ENCODE measurements at places on chromosomes 3 and 15.

GRCh38 chr3:195394024-195394423 lies 48.8 kb downstream of the ACAP2 start:
- DNase-seq = no peak

DNA sequence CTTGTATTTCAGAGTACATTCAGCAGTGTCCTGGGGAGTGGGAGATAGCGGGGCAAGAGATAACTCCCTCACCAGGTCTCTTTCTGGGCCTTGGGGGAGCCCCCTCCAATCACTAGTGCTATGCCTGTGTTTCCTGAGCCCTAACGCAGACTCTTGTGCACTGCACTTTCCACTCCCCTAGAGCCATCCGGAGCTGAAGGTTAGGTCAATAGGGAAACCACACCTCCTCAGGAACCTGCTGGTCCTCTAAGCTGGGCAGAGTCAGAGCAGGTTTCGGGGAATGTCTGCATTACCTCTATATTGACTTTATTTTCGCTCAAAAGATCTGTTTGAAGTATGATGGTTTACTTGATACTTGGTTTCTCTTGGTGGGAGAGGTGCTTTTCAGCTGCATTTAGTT lies 617.0 kb upstream of the ROBO1 start:
- DNase-seq = no peak

DNA sequence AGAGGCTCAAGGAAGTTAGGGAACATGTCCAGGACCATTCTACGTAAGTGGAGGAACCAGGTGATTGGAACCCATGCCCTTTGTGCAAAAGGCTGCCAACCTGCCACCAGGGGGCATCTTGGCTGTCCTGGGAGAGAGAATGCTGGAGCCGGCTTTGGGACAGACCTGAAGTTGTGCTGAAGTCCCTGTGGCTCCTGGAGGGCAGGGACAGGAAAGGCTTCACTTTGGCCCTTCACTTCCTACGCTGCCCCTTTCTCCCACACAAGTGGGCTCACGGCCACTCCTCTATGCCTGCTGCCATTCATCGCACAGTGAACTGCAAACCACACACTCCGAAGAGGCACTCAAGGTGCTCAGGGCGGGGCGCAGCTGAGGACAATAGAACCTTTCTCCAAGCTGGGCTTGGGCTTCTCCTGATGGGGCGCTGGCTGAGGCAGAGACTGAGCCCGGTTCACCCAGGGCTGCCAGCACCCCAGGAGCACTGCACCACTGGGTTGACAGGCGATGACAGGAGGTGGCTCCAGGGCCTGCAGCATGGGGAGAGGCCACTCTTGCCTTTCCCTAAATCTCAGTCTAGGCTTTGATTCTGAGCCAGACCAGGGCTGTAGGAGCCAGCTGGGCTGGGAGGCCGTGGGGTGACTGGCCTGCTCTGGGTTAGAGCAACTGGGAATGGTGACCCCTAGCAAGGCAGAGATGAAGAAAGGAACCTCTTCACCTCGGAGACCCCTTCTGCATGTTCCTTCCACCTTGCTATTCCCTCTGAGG lies 8.4 kb downstream of the SHF start:
- DNase-seq = no peak

DNA sequence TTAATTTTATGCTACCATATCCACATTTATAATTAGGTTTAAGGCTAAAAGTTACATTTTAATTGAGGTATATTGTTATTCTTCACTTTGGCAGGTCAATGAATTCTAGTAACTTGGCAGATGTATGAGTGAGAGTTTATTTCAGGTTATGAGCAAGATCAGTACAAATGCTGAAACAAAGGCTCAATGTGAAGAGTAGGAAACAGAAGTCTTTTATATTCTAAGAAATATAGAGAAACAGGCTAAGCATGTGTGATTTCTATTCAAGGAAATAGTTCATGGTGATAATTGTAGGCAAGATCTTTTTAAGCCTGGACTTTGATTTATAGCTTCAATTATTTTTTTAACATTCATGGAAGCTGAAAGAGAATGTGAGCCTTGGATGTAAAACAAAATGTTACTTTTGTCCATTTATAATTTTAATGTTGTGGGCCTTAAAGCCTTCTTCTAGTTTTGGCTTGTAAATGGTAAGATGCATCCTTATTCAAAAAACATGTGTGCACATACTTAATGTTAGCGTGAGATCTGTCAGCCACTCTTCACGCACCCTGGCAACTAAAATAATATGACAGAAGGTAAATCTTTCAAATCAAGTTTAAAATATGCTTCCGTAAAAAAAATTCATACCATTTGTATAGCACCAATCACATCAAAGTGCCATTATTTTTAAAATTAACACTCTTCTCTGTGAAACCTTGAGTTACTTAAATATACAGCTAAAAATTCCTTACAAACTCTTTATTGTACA lies 22.8 kb upstream of the OSTN start:
- no peak for DNase-seq

GRCh38 chr3:24810881-24811280 lies 316.2 kb upstream of the THRB start:
- peak; percentile 35 for DNase-seq

DNA sequence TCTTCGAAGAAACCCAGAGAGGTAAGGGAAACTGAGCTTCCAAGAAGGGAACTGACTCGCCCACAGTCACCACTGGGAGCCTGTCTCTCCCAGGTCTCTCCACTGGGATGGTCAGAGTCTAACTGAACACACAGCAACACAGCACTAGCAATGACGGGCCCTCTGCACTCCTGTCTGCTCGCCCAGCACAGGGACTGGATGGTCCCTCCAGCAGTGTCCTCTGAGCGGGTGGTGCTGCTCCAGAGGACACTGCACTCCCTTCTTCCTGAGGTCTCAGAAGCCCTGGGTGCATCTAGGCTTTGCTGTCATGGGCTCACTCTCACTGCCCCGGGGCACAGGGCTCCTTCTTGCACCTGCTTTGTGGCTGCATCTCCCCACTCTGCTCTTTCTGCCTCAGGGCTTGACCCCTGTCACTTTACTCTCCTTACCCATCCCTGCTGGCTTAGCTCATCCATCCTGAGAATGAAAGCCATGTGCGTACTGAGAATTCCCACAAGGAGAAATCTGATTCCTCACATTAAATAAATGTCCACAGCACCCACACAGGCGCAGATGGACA lies 356.6 kb downstream of the GABRG3 start:
- DNase-seq = no peak

GRCh38 chr3:45688194-45688881 lies 858 bp upstream of the SACM1L start:
- no peak for DNase-seq

DNA sequence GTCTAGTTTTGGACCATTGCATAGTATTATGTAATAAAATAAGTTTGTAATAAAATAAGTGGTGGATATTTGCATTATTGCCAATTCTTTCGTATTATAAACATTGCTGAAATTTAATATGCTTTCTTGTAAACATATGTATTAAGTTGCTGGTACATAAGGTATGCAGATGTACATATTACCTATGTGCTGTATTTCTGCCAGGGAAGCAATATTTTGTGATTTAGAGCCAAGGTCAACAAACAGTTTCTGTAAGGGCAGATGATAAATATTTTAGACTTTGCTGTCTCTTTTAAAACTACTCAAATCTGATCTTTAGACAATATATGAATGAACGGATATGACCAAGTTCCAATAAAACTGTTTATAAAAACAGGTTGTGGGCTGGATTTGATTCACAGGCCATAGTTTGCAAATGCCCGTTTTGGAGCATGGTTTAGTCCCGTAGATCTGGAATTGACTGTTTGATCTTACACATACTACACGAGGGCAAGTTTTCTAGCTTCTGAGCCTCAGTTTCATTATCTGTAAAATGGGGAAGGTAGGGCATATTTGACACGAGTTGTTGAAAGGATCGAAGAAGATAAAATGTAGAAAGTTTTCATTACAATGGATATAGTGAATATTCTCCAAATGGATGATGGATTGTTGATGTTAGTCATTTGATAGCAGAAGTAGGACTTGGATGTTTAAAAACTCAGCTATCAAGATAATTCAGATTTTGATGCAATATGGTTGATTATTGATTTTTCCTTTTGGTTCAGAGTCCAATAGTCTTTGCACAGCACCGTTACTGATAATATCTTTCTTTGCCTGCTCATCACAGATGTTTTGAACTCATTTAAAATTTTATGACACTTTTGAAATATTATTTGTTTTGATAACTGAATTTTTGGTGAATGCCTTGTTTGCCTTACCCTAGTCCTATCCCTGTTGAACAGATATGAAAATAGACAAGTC lies 394.6 kb downstream of the FEZF2 start:
- no peak for DNase-seq

DNA sequence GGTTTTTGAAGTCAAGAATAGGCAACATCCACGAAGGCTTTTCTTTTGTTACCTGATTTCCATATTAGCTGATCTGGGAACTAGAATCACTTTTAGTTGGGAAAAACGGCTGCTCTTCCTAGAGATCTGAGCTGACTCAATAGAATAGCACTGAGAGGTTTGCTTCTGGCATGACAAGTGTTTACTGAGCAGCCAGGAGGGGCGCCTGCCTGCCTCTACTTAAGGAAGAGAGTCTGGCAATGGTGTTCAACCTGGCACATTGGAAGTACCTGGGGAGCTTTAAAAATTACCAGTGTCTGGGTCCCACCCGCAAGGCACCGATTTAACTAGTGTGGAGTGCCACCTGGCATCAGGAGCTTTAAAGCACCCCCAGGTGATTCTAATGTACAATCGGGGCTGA lies 34.4 kb downstream of the FAM43A start:
- no peak for DNase-seq

DNA sequence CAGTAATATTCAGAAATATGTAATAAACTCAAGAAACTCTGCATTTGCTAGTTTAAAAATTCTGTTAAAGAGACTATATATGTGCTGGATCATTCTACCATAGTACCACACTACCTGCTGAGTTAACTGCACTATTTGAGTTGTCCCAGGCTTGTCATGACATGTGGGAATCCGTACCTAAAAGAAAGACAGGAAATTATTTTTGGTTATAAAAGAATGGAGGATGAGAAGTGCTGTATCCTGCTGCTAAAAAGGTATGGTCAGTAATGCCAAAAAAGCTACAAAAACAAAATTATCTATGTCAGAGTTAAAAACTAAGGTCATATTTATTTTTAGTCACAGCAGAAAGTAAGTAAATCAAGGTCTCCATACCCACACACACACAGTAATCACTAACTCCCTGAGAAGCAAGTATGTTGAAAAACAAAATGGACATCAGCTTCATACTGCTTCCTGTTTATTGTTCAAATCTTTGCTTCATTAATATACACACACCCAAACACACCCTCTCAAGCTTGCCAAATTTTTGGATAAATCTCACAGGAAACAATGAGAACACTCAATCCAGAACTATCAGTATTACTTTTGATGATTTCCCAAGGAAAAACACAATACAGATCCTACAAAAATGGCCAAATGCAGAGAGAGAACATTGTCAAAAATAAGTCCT lies 33.7 kb downstream of the DENND6A start:
- DNase-seq = no peak

- no peak for DNase-seq
These were observed 137.3 kb downstream of the SNRK start for GRCh38 chr3:43423639-43424038.

- DNase-seq = peak; percentile 31
These were observed 751 bp upstream of the RPS17 start for GRCh38 chr15:82540984-82541431.

- no peak for DNase-seq
These were observed 447.8 kb downstream of the MECOM start for GRCh38 chr3:169215461-169216352.

GRCh38 chr3:168117059-168117458 lies 21.3 kb upstream of the GOLIM4 start:
- peak; percentile 77 for DNase-seq

DNA sequence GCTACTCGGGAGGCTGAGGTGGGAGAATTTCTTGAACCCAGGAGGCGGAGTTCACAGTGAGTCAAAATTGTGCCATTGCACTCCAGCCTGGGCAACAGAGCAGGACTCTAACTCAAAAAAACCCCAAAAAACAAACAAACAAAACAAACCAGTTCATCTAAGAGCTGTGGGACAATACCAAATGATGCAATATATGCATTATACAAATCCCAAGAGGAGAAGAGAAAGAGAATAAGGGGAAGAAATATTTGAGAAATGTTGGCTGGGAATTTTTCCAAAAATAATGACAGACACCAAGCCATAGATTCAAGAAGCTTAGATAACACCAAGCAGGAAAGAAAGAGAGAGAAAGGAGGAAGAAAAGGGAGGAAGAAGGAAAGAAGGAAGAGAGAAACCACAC lies 82.5 kb downstream of the KLF13 start:
- no peak for DNase-seq

DNA sequence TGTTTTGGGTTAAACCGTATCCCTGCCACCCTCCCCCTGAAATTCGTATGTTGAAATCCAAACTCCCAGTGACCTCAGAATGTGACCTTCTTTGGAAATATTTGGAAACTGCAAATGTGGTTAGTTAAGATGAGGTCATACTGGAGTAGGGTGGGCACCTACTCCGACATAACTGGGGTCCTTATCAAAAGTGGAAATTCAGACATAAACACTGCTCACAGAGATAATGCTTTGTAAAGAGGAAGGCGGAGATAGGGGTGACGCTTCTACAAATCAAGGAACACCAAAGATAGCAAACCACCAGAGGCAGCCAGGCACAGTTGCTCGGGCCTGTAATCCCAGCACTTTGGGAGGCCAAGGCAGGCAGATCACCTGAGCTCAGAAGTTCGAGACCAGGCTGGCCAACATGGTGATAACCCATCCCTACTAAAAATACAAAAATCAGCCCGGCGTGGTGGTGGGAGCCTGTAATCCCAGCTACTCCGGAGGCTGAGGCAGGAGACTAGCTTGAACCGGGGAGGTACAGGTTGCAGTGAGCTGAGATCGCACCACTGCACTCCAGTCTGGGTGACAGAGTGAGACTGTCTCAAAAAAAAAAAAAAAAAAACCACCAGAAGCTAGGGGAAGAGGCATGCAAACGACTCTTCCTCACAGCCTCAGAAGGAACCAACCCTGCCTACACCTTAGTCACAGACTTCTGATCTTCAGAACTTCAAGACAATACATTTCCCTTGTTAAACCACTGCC lies 51.1 kb upstream of the CHD2 start:
- DNase-seq = peak; percentile 75

GRCh38 chr15:93929375-93930094 lies 301.8 kb upstream of the MCTP2 start:
- DNase-seq = peak; percentile 18

- peak; percentile 83 for DNase-seq
These were observed 160.7 kb downstream of the BBX start for GRCh38 chr3:107683447-107683846.

- no peak for DNase-seq
These were observed 84.6 kb downstream of the GBE1 start for GRCh38 chr3:81676706-81677456.

- DNase-seq = peak; percentile 65
These were observed 2.0 kb downstream of the TMEM158 start for GRCh38 chr3:45223889-45224727.

GRCh38 chr3:62667714-62668113 lies 207.5 kb downstream of the CADPS start:
- DNase-seq = no peak
